ENCODE measurements at places on chromosomes 1 and 21. TPM values are rescaled to one million over a fixed set of nuclear protein-coding genes. Genes with fewer than 3 reads are reported as not detected.

The RPTN gene
- not detected for total RNA-seq

The MTARC2 gene
- 0.11 TPM for total RNA-seq

The ARHGEF16 gene
- total RNA-seq: 1.2 TPM

The HES2 gene
- 0.18 TPM for total RNA-seq

The MAN1A2 gene
- 31.3 TPM for total RNA-seq

The FCRL3 gene
- total RNA-seq: not detected

The SYNC gene
- 0.62 TPM for total RNA-seq

The CR1L gene
- 33.7 TPM for total RNA-seq

The MPL gene
- not detected for total RNA-seq

The PARP1 gene
- 279 TPM for total RNA-seq

The TMEM200B gene
- total RNA-seq: 0.11 TPM

- H3K27me3 ChIP-seq: peaks cover 6% of the 10 kb centered on the region
- H3K4me1 ChIP-seq: no peaks in the 10 kb centered on the region
- H3K36me3 ChIP-seq: no peaks in the 10 kb centered on the region
- H3K27ac ChIP-seq: no peak overlapping the region
- no peak for DNase-seq
These were observed 50.9 kb downstream of the ACTL8 start for GRCh38 chr1:17805869-17806684.

- H3K27me3 ChIP-seq: no peaks in the 10 kb centered on the region
- H3K4me3 ChIP-seq: no peak overlapping the region
- H3K36me3 ChIP-seq: no peaks in the 10 kb centered on the region
- no peaks in the 10 kb centered on the region for H3K4me1 ChIP-seq
These were observed 247.9 kb downstream of the ADGRL2 start for GRCh38 chr1:82048596-82048995.

DNA sequence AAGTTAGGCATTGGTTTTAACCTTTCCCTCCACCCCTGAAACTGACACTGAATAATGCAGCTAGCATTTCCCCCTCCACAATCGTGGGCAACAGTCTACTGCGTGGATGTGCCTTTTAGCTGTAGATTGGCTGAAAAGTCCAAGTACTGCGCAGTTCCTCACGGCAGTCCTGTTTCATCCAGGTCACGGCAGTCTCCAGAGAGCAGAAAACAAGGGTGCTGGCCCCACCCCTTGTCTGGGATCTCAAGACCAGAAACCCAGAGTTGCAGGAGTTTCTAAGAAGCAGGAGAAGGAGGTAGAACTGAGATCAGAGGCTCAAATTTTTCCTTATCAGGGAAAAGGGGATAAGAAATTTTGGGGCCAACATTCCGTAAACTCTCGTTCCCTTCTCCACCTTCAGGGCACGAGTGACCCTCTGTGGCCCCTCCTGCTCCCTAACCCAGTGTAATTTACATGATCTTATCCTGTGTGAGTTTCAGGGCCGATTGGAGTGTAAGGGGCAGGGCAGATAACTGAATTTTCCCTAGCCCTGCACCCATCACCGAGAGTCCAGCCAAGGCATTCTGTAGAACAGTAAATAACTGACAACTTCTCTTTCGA, 25.9 kb upstream of the PLA2G2C start:
- no peak overlapping the region for H3K4me3 ChIP-seq
- peaks cover 14% of the 10 kb centered on the region for H3K27me3 ChIP-seq
- no peak overlapping the region for H3K27ac ChIP-seq
- H3K4me1 ChIP-seq: peaks cover 21% of the 10 kb centered on the region
- no peaks in the 10 kb centered on the region for H3K36me3 ChIP-seq

GRCh38 chr21:34887105-34887442, 162.0 kb downstream of the RUNX1 start:
- H3K27ac ChIP-seq: peak overlapping the region; percentile 44
- DNase-seq: peak; percentile 47
- H3K4me1 ChIP-seq: peaks cover 40% of the 10 kb centered on the region

DNA sequence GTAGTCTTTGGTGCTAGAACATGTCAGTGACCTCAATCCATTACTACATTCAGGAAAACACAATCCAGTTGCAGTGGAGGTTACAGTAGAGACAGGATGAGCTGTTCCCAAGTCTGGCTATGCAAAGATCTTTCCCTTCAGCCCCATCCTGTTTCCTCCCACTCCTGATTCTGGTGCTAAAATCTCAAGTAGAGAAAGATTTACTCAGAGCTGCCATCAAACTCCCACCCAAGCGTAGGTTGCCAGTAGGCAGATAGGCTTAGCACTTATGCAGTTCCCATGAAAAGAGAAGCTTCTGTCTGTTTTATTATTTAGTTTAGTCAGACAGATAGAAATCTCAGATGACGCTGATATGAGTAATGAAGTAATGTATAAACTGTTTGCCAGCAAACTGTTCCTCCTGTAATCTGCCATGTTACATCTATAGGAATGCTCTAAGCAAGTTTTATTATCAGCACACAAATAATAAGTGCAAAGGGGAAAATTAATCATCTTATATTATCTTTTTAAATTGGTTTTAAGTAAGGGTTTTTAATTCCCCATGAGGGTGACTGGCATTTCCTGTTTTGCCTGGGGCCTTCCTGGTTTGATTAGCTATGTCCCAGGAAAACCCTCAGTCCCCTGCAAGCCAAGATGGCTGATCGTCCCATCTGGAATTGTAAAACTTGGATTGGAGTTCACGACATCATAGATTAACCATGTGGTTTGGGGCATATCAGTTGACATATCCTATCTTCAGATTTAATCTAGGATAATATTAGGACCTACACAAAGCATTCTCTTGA, 188.3 kb upstream of the PALMD start:
- no peak for DNase-seq
- H3K27ac ChIP-seq: no peak overlapping the region
- H3K36me3 ChIP-seq: no peaks in the 10 kb centered on the region
- H3K27me3 ChIP-seq: no peaks in the 10 kb centered on the region
- no peaks in the 10 kb centered on the region for H3K4me1 ChIP-seq

DNA sequence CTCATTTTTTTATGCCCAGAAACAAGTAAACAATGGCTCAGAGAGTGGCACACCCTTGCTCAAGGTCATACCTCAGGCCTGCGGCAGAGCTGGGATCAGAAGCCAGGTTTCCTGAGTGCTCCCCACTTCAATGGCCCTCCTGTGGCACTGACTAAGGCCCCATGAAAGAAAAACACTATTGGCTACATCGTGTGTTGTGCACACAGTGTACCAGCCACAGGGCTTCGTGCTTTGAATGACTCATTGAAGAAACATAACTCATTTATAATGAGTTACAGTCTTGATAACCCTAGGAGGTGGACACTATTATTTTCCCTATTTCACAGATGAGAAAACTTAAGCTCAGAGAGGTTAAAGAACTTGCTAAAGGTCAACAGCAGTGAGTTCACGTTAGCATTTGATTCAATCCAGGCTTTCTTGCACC, 91.2 kb downstream of the TRABD2B start:
- no peaks in the 10 kb centered on the region for H3K36me3 ChIP-seq
- no peak for DNase-seq
- H3K27ac ChIP-seq: no peak overlapping the region

DNA sequence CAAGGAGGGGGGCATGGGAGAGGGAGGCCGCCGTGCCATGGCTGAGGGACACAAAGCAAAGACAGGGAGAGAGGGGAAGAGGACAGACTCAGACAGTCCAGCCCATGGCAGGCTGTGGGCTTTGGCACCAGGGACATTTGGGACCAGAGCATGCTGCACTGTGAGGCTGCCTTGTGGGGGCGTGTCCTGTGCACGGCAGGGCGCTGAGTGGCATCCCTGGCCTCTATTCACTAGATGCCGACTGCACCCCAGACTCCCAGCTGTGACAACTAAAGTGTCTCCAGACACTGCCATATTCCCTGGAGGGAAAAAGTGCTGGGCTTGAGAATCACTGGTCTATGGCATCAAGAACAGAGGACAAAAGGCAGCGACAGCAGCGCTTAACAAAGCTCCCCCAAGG, 18.6 kb upstream of the PRDM15 start:
- H3K27me3 ChIP-seq: no peaks in the 10 kb centered on the region
- no peak overlapping the region for H3K27ac ChIP-seq
- H3K4me3 ChIP-seq: no peak overlapping the region
- no peak for DNase-seq
- peaks cover 24% of the 10 kb centered on the region for H3K4me1 ChIP-seq
- peaks cover 39% of the 10 kb centered on the region for H3K36me3 ChIP-seq

GRCh38 chr1:68221980-68222373, 10.3 kb downstream of the WLS start:
- no peaks in the 10 kb centered on the region for H3K4me1 ChIP-seq
- no peak overlapping the region for H3K4me3 ChIP-seq
- H3K27ac ChIP-seq: no peak overlapping the region
- H3K27me3 ChIP-seq: no peaks in the 10 kb centered on the region
- DNase-seq: no peak

GRCh38 chr1:17763995-17764394, 8.9 kb downstream of the ACTL8 start:
- no peak overlapping the region for H3K27ac ChIP-seq
- no peaks in the 10 kb centered on the region for H3K36me3 ChIP-seq
- no peaks in the 10 kb centered on the region for H3K4me1 ChIP-seq
- no peak for DNase-seq

- no peak overlapping the region for H3K4me3 ChIP-seq
- H3K27ac ChIP-seq: no peak overlapping the region
- DNase-seq: no peak
- no peaks in the 10 kb centered on the region for H3K4me1 ChIP-seq
These were observed 18.3 kb upstream of the SELP start for GRCh38 chr1:169648187-169648586.

DNA sequence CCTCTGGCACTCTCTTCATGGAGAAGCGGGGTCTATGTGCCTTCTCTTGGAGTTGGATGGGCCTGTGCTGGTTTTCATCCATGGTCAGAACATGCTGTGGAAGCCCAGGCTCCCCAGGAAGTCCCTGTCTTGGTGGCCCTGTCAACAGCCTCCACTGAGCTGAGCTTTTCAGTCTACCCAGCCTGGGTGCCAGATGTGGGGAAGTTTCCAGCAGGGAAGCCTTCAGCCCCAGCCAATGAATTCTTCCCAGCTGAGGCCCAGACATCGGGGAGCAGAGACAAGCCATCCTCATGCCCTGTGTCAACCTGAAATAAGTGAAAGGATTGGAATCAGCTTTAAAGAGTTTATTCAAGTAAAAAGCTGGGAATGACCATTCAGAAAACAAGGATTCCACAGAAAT, 75.1 kb upstream of the PGBD5 start:
- H3K4me1 ChIP-seq: no peaks in the 10 kb centered on the region
- peaks cover 9% of the 10 kb centered on the region for H3K27me3 ChIP-seq
- no peak for DNase-seq
- H3K27ac ChIP-seq: no peak overlapping the region
- no peak overlapping the region for H3K4me3 ChIP-seq
- H3K36me3 ChIP-seq: no peaks in the 10 kb centered on the region

GRCh38 chr1:3663999-3664699, 11.8 kb downstream of the TP73 start:
- peaks cover 3% of the 10 kb centered on the region for H3K4me1 ChIP-seq
- H3K27me3 ChIP-seq: peaks cover 11% of the 10 kb centered on the region
- H3K4me3 ChIP-seq: no peak overlapping the region
- DNase-seq: no peak
- H3K27ac ChIP-seq: no peak overlapping the region

DNA sequence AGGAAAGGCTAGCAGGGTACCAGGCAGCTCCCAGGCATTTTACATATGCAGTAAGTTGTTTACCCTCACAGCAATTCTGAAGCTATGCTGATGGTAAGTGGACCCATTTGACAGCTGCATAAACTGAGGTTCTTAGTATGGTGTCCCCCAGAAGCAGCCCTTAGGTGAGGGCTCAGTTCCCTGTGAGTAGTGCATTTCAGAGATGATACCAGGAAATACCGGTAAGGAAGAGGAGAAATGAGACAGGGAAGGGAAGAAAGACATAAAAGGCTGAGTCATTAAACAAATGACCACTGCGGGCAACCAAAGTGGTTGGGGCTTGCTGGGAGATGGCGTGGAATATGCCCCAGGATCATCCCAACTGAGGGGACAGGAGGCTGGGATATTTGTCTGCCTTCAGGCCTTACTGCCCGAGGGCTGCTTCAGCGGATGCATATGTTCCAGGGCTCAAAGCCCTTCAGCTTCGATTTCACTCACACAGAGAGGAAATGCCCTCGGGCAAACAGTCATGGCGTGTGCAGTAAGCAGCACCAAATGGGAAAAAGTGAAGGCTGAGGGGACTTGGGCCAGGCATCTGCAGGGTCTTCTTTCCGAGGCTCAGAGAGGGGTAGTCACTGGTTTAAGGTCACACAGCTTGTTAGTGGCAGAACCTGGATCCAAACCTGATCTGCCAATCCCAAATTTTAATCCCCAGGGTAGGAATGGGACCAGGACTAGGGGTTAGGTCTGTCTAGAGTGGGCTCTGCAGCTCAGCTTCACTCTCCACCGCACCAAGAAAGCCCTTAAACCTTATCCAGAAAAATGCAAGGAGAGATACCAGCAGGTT, 133.7 kb upstream of the RUNX3 start:
- H3K4me3 ChIP-seq: no peak overlapping the region
- no peak for DNase-seq
- peaks cover 52% of the 10 kb centered on the region for H3K27me3 ChIP-seq
- peaks cover 6% of the 10 kb centered on the region for H3K4me1 ChIP-seq
- no peak overlapping the region for H3K27ac ChIP-seq

GRCh38 chr1:7388488-7389185, 382.5 kb upstream of the VAMP3 start:
- no peak overlapping the region for H3K27ac ChIP-seq
- no peaks in the 10 kb centered on the region for H3K36me3 ChIP-seq
- peaks cover 48% of the 10 kb centered on the region for H3K27me3 ChIP-seq
- H3K4me1 ChIP-seq: no peaks in the 10 kb centered on the region
- no peak overlapping the region for H3K4me3 ChIP-seq
- DNase-seq: no peak

- H3K4me1 ChIP-seq: peaks cover 7% of the 10 kb centered on the region
- no peak for DNase-seq
- no peak overlapping the region for H3K4me3 ChIP-seq
- H3K27me3 ChIP-seq: no peaks in the 10 kb centered on the region
- H3K27ac ChIP-seq: no peak overlapping the region
These were observed 152.9 kb downstream of the FCRL5 start for GRCh38 chr1:157399343-157399983.

GRCh38 chr1:227549892-227550291, 13.5 kb upstream of the ZNF678 start:
- no peaks in the 10 kb centered on the region for H3K4me1 ChIP-seq
- no peak overlapping the region for H3K27ac ChIP-seq
- no peaks in the 10 kb centered on the region for H3K27me3 ChIP-seq
- H3K36me3 ChIP-seq: no peaks in the 10 kb centered on the region

GRCh38 chr1:112462953-112463279, 45.8 kb upstream of the WNT2B start:
- DNase-seq: peak; percentile 78
- no peaks in the 10 kb centered on the region for H3K36me3 ChIP-seq
- no peaks in the 10 kb centered on the region for H3K27me3 ChIP-seq
- H3K27ac ChIP-seq: peak overlapping the region; percentile 46
- H3K4me1 ChIP-seq: peaks cover 14% of the 10 kb centered on the region

- peaks cover 14% of the 10 kb centered on the region for H3K27me3 ChIP-seq
- peaks cover 3% of the 10 kb centered on the region for H3K4me1 ChIP-seq
- DNase-seq: peak; percentile 22
- H3K4me3 ChIP-seq: no peak overlapping the region
- no peaks in the 10 kb centered on the region for H3K36me3 ChIP-seq
- H3K27ac ChIP-seq: peak overlapping the region; percentile 53
These were observed 153.4 kb downstream of the ETS2 start for GRCh38 chr21:38958940-38959691.

- H3K27ac ChIP-seq: no peak overlapping the region
- peak overlapping the region; percentile 84 for H3K4me3 ChIP-seq
- peaks cover 29% of the 10 kb centered on the region for H3K36me3 ChIP-seq
- no peaks in the 10 kb centered on the region for H3K27me3 ChIP-seq
These were observed 1.8 kb downstream of the RNPC3 start for GRCh38 chr1:103527331-103527730.

- no peaks in the 10 kb centered on the region for H3K4me1 ChIP-seq
- H3K36me3 ChIP-seq: no peaks in the 10 kb centered on the region
- H3K4me3 ChIP-seq: no peak overlapping the region
- no peak overlapping the region for H3K27ac ChIP-seq
- DNase-seq: no peak
These were observed 345.2 kb upstream of the CAMK1G start for GRCh38 chr1:209238356-209238755.

Measured in K562 (cell line).